ENCODE measurements at places on chromosomes 3 and 15. TPM values are rescaled to one million over a fixed set of nuclear protein-coding genes. Genes with fewer than 3 reads are reported as not detected.
A peak's percentile ranks its signal among the peaks of the same experiment; 100 is the strongest.

CD200 gene
- total RNA-seq, result 51.6 TPM

AGBL1 gene
- total RNA-seq, result not detected

TNNC1 gene
- 7.7 TPM for total RNA-seq

CLDN11 gene
- 2.4 TPM for total RNA-seq

QRICH1 gene
- 151 TPM for total RNA-seq

EXD1 gene
- total RNA-seq, result not detected

SNTN gene
- not detected for total RNA-seq

EIF4E3 gene
- 12.9 TPM for total RNA-seq

DNA sequence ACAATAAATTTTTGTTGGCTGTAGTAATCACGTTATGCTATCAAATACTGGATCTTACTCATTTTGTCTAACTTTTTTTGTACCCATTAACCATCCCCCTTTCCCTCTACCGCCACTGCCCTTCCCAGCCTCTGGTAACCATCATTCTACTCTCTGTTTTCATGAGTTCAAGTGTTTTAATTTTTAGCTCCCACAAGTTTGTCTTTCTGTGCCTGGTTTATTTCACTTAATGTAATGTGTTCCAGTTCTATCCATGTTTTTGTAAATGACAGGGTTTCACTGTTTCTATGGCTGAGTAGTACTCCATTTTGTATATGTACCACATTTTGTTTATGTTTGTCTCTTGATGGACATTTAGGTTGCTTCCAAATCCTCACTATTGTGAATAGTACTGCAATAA, 52.1 kb downstream of the STARD9 start:
- no peak for DNase-seq

DNA sequence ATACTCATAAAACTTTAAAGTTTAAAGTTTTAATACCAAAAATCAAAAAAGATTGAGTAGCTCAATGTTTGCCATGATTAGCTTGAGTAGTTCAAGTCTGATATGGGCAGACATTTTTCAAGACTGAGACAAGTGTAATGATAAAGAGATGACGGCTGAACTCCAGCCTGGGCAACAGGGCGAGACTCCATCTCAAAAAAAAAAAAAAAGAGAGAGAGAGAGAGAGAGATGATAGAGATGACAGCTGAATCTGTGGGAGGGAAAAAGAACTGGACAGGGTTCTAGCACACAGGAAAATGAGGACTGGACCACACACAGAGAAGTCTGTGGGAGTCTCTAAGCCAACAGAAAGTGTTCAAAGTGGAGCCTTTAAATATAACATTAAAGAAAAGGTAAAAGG, 25.2 kb downstream of the CEP152 start:
- DNase-seq, result no peak

- DNase-seq, result peak; percentile 61
These were observed 721 bp upstream of the ZIC1 start for GRCh38 chr3:147408188-147409100.

- no peak for DNase-seq
These were observed 588.0 kb downstream of the SQOR start for GRCh38 chr15:46222826-46223225.

GRCh38 chr15:69658411-69658945, 205.9 kb downstream of the RPLP1 start:
- no peak for DNase-seq

GRCh38 chr15:26103002-26103404, 239.9 kb upstream of the ATP10A start:
- DNase-seq, result no peak

DNA sequence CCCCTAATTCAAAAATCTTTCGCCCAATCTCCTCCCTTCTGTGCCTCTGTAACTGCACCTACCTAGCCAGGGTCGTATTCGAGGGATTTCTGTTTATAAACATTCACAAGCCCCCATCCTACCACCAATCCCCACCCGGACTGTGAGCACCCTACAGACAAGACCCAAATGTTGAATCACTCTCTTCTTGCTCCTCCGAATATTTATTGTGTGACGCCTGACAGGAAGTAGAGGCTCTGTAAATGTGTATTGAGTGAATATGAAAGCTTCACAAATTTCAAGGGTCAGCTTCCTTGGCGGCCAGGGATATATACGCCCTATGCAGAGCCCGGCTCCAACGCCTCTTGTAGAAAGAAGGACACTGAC, 1.6 kb downstream of the BDH1 start:
- DNase-seq, result no peak

DNA sequence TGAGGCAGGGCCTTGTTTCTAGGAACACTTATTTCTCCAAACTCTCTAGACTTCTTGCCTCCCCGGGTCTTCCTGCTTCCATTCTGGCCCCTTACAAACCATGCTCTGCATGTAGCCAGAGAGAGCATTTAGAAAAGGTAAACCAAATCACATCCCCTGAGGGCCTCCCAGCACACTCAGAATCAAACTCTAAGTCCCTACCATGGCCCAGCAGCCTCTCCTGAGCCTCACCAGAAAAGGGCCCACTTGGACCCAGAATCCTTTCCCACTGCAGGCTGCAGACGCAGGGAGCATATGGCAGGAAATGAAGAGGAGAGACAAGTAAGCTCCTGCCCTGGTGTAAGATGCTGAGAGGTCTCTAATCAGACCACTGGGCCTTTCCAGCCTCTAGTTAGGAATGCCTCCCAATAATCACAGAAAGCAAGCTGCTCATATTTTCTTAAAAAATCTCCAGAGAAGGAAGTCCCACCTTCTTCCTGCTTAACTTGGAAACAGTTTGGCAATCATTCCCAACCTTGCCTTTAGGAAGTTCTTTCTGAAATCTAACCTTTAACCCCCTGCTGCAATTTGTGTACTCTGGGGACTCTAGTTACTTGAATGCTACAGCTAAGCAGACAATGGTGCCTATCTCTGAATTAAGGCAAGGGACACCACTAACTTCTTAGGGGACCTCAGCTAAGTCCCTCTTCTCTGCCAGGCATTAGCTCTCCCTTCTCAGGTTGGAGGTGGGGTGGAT, 4.2 kb downstream of the AMOTL2 start:
- peak; percentile 25 for DNase-seq

GRCh38 chr3:98521897-98522543, 682 bp downstream of the CLDND1 start:
- no peak for DNase-seq

- DNase-seq, result no peak
These were observed 548.2 kb downstream of the FHIT start for GRCh38 chr3:60703008-60703407.

DNA sequence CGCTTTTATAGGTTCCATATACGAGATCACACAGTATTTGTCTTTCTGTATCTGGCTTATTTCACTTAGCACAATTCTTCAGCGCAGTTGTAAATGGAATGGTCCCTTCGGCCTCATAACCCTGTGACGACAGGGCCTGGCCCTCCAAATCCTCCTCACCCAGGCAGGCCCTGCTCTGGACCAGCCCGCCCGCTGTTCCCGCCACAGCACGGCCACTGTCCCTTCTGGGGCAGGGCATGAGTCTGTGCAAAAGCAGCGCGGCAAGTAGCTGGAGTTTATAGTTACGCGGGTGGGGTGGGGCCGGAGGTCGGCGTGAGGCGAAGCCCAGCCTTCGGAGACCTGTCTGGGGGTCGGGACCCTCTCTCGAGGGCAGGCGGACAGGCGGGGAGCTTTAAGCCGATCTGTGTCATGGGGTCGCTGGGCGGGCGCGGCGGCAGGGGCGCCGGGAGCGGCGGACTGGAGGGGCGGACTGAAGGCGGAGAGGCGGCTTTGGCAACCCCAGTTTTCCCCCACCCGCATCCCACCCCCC, 543 bp downstream of the ARPIN start:
- peak; percentile 61 for DNase-seq

DNA sequence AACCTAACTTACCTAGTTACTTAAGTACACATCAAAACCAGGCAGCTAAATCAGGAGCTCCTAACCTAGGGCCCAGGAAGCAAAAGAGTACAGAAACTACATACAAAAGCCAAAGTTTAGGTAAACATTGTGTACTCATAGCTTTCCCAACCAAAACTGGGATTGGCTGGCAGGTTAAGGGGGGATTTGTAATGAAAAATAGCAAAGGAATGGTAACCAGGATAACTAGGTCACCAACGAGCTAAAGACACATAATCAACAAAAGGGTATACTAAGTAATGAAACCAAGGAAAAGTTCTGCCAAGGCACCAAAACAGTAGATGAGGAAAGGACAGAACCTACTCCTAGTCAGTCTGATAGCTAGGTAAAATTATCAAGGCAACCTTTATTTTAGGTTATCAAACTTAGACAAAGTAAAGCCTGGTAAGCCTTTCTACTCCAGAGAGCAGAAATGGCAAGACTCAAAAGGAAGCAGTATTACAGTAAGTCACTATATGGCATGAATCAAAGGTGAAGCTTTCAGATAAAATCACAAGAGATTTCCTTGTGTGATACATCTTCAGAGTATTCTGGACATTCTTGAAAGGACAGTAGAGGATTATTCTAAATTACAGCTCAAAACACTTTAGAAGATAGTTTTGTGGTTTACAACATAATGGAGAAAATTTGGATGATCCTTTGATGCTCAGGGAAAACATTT, 10.2 kb downstream of the TRA2B start:
- no peak for DNase-seq

GRCh38 chr15:84599906-84600305, 903 bp upstream of the ZSCAN2 start:
- no peak for DNase-seq
